COR-L47 (cell line): ENCODE measurements at places on chromosomes 11 and 22.

DNA sequence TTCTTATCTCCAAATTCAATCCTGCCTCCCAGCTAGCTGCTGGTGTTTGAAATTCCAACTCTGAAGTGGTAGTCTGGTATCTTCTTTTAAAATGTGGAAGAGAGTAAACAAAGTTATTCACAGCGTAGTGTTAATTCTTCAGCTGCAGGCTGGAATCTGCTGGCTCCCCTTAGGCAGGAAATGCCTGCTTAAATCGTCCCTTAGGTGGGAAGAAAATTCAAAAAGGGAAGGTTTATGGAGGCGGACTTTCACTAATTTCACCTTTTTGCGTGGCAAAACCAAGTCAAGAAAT is 439.0 kb upstream of the CCDC90B start:
- DNase-seq = no peak

GRCh38 chr11:78737891-78738290 is 163.2 kb upstream of the NARS2 start:
- no peak for DNase-seq

GRCh38 chr11:119823077-119823476 is 94.1 kb upstream of the NECTIN1 start:
- DNase-seq = no peak

DNA sequence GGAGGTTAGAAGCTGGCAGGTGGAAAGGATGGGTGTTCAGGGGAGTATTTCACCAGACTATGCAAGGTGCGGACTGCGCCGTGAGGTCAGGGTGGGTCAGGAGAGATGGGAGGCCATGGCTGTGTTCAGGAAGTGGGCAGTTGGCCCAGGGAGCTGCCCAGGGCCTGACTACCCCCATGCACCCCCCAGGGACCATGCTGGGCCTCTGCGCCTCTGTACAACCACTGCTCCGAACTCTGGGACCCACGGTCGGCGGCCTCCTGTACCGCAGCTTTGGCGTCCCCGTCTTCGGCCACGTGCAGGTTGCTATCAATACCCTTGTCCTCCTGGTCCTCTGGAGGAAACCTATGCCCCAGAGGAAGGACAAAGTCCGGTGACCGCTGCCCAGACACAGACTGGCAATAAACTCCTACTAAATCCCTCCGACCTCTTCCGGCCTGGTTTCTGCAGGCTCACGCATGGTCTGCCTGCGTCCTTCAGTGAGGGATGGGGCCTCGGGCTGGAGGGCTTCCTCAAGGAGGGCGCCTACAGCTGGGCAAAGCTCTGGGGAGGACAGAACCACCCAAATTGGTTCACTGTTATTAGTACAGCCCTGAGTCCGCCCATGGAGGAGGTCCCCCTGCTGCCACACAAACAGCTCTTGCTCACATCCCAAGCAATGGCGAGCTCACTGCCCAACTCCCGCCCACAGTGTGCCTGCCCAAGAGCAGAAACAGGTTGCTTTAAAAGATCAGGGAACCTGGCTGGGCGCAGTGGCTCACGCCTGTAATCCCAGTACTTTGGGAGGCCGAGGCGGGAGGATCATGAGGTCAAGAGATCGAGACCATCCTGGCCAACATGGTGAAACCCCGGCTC is 4.2 kb downstream of the PHLDA2 start:
- no peak for DNase-seq

GRCh38 chr22:27136596-27136995 is 479.2 kb downstream of the MIAT start:
- no peak for DNase-seq

- DNase-seq = peak; percentile 67
These were observed 694 bp downstream of the TMEM123 start for GRCh38 chr11:102451681-102452460.

DNA sequence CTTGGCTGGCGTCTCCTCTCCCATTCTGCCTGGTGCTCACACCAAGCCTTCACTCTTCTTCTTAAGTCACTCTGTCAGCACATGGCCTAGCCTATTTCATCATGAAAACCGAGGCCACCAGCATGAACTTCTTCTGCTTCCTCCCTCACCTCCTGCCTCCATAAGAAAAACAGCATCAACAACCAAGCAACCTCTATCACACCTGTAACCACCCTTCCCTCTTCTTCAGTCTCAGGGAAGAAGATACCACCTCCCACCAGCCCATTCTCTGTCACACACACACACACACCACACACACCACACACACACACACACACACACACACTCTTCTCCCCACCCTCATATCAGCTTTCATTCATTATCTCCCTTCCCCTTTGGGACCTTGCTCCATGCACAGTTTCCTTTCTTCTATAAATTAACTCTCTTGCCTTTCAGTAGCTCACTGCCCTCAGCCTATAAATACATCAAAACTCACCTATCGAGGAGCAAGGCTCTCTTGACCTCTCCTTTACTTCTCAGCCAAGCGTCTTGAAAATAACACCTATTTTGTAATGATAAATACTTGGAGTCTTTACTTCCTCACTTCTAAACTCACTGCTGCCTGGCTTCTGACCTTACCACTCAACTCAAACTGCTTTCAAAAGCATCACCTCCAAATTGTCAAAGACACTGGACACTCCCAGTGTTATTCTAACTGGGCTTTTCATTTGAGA is 36.6 kb downstream of the SC5D start:
- no peak for DNase-seq
